Aorta (tissue), 5 donors: ENCODE measurements at places on chromosomes 5 and 9. TPM values are rescaled to one million over a fixed set of nuclear protein-coding genes. Genes with fewer than 3 reads are reported as not detected.

The TTC16 gene
- polyA plus RNA-seq: not detected

DNA sequence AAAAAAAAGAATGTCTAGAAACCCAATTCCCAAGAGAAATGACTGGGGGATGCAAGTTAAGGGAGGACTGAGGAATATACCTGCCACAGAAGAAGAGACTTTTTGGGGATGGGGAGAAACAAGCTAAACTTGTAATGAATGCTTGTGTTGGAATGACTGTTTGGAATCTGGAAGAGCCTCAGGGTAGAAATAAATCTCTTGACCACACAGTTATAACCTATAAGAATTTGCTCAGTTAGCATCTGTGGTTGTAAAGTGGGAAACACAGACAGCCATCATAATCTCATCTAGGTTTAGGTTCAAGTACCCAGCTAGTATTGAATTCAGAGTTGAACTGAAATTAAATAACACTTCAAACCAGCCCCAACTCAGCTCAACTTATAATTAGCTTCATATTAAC is 678.3 kb upstream of the CHD1 start:
- DNase-seq: no peak

DNA sequence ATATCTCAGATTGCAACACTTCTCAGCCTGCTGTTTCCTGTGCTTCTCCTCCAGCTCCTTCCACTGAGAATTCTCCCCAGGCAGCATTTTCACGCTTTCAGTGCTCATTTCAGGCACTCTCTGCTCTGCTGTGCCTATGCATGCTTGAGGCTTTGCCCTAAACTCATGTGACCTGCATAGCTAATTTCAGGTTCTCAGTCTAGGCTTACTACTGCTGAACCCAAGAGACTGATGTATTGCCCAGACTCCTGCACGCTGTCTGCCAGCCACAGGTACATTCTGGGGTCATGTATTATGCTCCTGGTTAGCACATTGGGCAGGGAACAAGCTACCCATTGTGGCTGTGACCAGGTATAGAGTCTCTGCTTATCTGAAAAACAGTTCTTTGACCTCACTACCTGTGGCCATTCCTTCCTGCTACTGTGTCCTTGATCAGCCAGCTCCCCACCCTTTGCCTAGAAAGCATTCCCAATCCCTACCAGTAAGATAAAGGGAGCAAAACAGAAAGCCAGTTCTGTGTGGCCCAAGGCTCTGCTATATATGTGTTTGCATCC is 34.7 kb downstream of the PIP5K1B start:
- DNase-seq: no peak

DNA sequence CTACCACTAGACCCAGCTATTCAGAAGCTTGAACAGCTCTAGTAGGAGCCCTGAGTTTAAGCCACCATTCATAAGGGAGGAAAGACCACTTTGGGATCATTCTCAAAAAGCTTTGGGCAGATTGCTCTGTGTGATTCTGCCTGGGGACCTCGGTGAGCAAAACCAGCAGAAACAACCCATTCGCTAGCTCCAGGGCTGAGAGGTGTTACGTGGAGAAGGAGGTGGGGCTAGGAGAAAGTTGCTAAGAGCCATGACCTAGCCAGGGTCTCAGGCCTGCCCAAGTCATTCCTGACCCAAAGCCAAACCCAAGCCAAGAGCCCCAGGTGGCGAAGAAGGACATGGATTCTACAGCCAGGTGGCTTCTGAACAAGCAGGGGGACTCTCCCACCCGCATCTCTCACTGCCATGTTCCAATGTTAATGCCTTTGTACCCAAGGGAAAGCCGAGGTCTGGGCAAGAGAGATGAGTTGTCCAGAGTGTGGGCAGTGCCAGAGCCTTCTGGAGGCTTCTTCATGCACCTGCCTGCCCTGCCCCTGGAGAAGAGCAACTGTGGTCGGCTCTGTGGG is 4.0 kb upstream of the BARHL1 start:
- peak; percentile 26 for DNase-seq

DNA sequence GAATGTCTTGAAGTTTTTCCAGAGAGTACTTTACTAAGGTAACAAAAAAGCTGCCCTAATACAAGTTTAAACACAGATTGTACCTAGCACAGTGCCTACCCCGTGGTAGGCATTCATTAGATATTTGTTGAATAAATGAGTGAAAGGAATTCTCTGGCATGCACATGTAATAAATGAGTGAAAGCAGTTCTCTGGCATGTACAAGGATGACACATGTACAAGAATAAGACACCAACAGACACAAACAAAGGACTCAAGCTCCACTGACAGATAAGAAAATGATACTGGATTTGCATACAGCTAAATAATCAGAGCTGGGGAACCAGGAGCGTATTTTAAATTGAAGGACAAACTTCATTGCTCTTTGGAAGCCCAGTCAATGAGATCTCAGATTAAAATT is 535.8 kb downstream of the EFNA5 start:
- no peak for DNase-seq

DNA sequence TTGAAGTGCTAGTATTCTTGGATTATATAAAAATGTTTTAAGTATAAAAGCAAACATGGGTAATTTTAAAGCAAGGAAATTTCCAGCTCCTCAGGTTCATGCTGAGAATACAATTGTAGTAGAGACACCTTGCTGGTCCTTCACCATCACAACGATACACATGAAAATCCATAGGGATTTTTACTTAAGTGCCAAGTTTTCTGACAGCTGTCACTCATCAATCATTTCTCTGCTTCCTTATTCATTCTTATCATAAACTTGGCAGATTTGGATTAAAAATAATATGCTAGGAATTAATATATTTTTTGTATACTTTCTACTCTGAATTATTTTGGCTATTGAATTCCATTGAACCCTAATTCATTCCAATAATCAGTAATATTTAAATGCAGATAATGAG is 167.9 kb upstream of the PTGER4 start:
- DNase-seq: no peak

The MEGF10 gene
- not detected for polyA plus RNA-seq

DNA sequence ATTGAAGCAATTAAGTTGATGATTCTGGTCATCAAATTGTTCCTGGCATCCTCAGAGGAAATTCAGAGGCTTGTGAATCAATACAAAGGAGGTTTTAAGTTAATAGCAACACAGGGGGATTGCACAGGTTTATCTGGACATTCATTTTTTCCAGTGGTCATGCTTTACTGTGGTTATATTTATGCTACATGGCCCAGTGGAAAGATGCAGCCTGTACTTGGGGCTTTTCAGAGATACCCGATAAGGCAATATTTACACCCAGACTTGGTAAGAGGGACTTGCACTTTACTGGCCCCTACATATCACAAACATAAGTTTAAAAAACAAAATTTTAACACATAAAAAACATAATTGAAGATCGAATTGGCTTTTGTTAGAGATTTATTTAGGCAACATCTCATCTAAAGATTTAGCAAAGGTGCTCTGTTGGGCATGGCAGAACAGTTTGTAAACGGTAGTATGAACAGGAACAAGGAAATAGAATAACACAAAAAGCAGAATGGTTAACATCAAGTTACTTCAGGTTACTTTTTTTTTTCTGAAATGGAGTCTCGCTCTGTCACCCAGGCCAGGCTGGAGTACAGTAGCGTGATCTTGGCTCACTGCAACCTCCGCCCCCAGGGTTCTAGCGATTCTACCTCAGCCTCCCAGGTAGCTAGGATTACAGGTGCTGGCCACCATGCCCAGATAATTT is 49.7 kb upstream of the GLDC start:
- DNase-seq: no peak
